ENCODE measurements at places on chromosomes 7 and 10.

DNA sequence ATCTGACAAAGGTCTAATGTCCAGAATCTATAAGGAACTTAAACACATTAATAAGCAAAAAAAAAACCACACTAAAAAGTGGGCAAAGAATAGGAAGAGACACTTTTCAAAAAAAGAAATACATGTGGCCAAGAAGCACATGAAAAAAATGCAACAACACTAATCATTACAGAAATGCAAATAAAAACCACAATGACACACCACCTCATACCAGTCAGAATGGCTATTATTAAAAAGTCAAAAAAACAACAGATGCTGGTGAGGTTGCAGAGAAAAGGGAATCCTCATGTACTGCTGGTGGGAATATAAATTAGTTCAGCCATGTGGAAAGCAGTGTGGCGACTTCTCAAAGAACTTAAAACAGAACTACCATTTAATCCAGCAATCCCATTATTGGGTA is 119.0 kb downstream of the LMBR1 start:
- DNase-seq: no peak

DNA sequence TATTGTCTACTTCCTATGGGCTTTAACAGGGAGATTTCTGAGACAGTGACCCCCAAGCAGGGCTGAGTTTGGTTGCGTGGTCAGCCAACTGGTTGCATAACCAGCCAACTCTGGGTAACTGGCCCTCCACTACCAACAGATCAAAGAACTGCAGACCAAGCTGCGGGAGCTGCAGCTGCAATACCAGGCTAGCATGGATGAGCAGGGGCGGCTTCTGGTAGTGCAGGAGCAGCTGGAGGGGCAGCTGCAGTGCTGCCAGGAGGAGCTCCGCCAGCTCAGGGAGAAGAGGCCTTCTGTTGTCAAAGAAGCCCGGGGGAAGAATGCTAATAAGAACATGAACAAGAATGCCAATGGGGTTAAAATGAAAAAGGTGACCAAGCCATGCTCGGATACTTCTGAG is 15.7 kb upstream of the FLNC start:
- DNase-seq: no peak

GRCh38 chr10:99615426-99615825 is 4.8 kb downstream of the SLC25A28 start:
- DNase-seq: no peak

GRCh38 chr10:123995082-123995460 is 98.3 kb downstream of the CHST15 start:
- DNase-seq: peak; percentile 59

Measured in sciatic nerve (tissue), 2 donors.